ENCODE measurements at places on chromosomes 4 and X.

- DNase-seq, result no peak
Measured at GRCh38 chr4:3009422-3009821, 46.1 kb downstream of the GRK4 start.

- DNase-seq, result no peak
Measured at GRCh38 chr4:121096191-121096590, 23.9 kb upstream of the NDNF start.

DNA sequence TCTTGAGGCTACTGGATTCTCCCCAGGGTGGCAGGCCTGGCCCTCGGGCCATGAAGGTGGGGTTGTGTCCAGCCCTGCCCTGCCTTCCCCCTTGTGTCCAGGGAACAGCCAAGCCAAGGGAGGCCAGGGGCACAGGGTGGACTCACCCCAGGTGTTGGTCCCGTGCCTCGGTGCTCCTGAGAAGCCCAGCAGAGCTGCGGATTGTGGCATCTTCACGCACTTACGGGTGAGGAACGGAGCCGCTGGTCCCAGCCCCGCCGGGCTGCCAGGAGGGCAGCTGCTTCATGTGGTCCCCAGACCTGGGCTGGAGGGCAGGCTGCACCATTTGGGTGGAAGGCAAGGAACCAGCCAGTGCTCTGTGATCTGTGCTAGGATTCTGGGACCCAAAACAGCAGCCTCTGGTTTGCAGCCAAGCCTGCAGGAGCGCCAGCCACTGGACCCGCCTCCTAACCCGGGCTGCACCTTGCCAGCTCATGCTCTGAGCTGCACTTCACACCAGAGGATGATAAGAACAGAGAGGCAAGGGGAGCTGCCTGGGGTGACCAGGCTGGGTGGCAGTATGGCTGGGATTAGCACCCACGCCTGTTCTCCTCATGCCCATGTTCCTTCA, 36.1 kb upstream of the HMX1 start:
- no peak for DNase-seq

- DNase-seq, result no peak
Measured at GRCh38 chrX:85828771-85829170, 218.6 kb downstream of the CHM start.

GRCh38 chr4:153480704-153481103, 14.5 kb downstream of the TMEM131L start:
- no peak for DNase-seq

- no peak for DNase-seq
Measured at GRCh38 chr4:24846716-24847115, 51.3 kb downstream of the SOD3 start.

- no peak for DNase-seq
Measured at GRCh38 chr4:101136373-101137370, 210.7 kb downstream of the PPP3CA start.

GRCh38 chr4:10532155-10532554, 74.9 kb upstream of the ZNF518B start:
- no peak for DNase-seq

GRCh38 chr4:61468024-61468720, 268.0 kb downstream of the ADGRL3 start:
- no peak for DNase-seq

DNA sequence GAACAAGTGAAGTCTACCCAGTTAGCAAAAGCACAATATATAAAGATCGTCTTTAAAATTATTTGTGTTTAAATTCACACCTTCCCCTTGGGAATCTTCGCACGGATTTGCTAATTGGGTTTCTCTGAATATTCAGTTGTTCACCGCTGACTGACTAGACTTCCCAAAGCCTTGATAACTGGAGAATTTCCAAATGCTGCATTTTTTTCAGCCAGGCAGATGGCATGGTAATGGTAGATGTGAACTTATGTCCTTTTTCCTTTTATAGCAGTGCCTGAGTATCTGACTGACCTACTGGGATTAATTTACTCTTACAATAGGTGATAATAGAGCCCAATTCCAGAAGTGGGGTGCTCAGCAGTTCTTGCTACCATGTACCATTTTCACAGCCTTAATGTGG, 548.1 kb downstream of the PACRGL start:
- no peak for DNase-seq

GRCh38 chr4:4971796-4972195, 47.5 kb downstream of the CYTL1 start:
- DNase-seq, result no peak

GRCh38 chr4:159273141-159273438, 170.2 kb downstream of the RAPGEF2 start:
- DNase-seq, result no peak

GRCh38 chr4:185774845-185775680, 36.9 kb downstream of the SORBS2 start:
- no peak for DNase-seq

DNA sequence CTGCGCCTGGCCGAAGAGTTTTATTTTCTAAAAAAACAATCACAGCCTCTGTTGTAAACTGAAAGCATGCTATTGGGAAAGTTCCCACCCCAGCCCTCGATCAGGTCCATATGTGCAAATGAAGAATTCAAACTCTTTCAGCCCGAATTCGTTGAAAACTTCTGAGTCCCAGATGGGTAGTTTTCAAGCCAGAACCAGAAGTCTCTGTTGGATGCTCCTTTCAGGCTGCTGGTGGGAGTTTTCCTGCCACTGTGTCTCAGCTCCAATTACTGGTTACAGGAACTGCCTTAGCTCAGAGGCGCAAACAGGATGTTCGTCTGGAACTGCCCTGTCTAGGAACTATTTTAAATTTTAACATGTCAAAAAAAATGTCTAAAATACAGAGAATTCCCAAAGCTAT, 9.3 kb upstream of the ALG13 start:
- DNase-seq, result no peak

DNA sequence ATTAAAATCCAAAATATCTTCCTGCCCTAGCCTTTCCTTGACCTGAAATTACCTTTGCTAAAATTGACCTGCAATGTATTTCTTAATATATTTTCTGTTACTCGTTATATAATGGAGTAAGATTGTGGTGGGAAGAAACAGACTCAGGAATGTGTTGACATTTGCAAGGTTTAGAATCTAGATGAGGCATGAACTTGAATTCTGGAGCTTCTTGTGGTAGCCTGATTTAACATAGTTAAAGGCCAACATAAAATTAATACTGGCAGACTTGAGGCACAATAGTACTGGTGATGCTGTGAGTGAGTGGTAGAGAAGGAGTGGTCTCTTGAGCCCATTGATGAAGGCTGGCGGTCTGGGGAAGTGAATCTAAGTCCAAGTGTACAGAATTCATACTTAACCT, 197.9 kb upstream of the SPRY1 start:
- DNase-seq, result no peak

DNA sequence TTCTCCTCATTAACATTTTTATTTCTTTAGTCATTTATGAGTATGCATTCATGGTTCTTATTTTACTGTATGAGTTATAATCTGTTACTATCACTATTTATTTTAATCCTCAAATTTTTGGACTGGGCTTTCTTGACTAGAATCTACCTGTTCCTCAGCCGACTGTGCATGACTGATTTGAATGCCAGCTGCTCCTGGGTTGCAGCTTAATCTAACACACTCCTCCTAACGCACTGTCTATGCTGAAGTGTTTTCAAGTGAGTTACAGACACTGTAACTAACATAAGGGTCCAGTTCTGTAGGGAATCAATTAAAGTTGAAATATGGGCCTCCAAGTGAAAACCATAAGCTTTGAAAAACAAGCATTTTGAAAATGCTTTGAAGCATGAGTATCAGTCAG, 137.4 kb upstream of the ARSJ start:
- no peak for DNase-seq

DNA sequence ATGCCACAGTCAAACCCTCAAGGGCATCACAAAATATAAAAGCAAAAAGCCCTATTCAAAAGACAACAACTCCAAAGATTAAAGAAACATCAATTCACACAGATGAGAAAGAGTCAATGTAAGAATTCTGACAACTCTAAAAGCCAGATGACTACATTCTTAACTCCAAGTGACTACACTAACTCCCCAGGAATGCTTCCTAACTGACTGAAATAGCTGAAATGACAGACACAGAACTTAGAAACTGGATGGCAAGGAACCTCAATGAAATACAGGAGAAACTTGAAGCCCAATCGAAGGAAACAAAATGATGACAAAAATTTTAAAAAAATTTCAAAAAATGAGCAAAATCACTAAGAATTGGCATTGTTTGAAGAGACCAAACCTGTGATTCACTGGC, 1047.6 kb upstream of the PCDH10 start:
- DNase-seq, result no peak

- no peak for DNase-seq
Measured at GRCh38 chr4:53267026-53267425, 98.8 kb downstream of the SCFD2 start.

DNA sequence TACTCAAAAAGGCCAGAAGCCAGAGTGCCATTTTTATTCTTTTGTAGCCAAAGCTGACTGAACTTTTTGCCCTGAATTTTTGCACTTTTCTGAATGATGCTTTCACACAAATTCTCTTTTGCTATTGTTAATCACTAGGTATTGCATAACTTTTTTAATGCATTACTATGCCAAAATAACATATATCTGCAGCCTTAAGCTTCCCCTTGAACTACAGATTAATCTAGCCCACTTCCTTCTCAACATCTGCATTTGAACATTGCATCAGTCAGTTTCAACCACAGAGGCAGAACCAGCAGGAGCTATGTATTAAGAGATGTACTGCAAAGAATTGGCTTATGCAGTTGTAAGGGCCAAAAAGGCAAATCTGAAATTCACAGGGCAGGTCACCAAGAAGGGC, 197.6 kb upstream of the GYPA start:
- no peak for DNase-seq

DNA sequence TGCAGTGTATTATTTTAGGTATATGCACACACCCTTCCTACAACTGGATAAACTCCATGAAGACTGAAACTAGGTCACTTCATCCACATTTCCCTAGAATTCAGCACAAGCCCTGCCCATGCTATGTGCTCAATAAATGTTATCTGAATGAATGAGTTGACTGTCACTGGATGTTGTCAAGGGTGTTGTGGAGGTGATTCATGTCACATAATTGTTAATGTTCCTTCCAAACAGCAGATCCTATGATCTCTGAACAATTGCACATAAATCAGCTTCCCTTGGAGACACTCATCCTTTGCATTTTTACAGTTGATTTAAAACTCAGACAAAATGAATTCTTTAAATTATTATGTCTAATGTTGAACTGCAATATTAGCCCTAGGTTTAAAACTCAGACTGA, 154.7 kb downstream of the TSPAN5 start:
- no peak for DNase-seq

- DNase-seq, result no peak
Measured at GRCh38 chr4:150248181-150248580, 169.9 kb downstream of the DCLK2 start.

DNA sequence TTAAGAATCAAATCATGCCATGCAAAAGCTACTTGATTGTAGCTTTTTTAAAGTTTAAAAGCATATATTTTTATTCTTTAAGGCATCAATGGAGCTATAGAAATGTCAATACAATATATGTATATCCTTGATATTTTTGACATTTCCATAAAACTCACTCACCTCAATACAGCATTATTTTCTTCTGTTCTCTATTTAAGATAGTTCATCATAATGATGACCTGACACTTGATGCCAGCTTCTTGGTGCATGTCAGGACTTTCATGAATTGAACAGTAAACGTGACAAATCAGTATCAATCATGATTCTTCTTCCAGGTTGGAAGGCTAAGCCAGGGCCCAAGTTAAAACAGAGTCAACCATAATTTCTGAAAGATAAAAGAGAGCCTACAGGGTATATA, 33.6 kb upstream of the ATP8A1 start:
- DNase-seq, result no peak

DNA sequence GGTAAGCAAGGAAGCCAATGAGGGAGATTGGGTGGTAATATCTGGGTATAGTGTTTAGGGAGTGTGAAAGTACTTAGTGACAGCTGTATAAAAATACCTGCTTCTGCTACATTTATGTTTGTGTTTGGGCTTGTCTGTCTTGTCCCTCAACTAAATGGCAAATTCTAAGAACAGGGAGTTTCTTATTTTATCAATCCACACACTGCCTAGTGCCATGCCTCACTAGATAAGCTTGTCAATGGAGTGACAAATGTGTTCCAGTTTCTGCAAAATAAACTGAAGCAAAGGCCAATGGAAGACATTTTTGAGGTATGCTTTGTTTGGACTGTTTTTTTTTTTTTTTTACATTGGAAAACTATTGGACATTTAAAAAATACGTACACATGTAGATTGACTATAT, 418.0 kb downstream of the SH2D1A start:
- DNase-seq, result no peak

DNA sequence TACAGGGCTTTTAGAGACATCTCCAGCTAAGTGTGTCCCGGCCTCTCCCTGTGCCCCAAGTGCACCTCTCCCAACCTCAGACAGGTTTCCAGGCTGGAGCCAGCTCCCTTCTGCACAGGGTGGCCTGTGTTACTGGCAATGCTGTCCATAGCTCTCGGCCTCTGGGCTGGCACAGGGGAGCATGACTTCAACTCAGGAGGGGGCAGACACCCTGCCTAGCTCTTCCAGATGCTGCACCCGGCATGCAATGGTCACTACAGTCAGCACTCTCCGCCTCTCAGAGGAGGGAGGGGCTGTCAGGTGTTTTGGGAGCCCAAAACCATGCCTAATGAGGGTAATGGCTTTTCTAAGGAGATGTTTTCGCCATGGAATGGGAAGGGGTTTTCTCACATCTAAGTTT, 2.4 kb upstream of the IRAK1 start:
- DNase-seq, result no peak

DNA sequence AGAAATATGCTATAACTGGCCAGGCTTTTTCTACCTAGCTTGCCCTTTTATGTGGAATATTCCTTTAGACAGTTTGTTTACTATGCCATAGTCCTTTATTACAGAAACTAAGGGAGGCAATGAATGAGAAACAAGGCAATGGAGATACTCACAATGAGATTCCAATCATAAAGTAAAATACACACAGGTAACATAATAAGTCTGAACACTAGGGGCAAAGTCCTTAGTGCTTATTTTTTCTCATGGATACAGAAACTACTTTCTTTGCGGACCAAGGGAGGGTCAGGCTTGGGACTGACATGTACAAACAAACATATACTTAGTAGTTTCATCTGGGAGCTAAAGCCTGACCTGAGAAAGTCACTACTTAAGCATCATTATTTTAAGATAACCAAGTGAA, 16.0 kb upstream of the UGT8 start:
- DNase-seq, result no peak

DNA sequence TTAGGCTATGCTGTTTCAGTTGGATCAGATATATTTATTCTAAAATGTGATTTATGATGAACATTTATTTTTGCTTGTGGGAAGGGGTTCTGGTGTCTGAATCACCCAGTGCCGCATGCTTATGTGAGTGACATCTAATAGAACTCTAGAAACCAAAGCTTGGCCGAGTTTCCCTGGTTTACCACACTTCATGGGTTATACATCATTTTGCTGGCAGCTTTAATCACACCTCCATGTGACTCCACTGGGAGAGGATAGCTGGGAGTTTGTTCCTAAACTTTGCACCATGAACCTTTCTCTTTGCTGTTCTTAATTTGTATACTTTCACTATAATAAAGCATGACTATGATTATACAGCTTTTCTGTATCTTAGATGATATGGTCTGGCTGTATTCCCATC, 382.9 kb downstream of the INPP4B start:
- DNase-seq, result no peak
